ENCODE measurements at places on chromosomes 5 and 9.

- no peak for DNase-seq
Observed at GRCh38 chr9:137984520-137985257, 107.1 kb downstream of the CACNA1B start.

GRCh38 chr5:65882278-65882677 lies 44.1 kb upstream of the ERBIN start:
- no peak for DNase-seq

- no peak for DNase-seq
Observed at GRCh38 chr5:132455614-132456115, 34.9 kb downstream of the IRF1 start.

DNA sequence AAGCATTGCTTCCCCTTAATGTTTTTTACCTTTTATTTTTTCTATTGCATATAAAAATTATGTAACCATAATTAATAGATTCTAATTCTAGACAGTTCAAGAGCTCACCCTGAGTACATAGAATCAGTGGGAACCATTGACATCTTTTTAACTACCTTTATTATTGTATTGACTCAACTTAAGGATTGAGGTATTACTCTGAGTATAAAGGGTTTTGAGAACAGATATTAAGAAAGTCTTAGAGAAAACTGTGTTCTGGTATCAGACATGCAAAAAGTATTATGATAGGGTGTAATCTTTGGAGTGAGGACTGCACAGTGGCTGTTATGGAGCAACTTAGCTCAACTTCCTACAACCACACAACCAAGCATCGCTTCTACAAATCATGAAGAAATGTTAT lies 8.9 kb downstream of the SPEF2 start:
- no peak for DNase-seq

- DNase-seq: no peak
Observed at GRCh38 chr5:168802337-168802736, 223.2 kb upstream of the PANK3 start.

GRCh38 chr9:110429453-110429852 lies 91.8 kb upstream of the TXNDC8 start:
- DNase-seq: no peak

DNA sequence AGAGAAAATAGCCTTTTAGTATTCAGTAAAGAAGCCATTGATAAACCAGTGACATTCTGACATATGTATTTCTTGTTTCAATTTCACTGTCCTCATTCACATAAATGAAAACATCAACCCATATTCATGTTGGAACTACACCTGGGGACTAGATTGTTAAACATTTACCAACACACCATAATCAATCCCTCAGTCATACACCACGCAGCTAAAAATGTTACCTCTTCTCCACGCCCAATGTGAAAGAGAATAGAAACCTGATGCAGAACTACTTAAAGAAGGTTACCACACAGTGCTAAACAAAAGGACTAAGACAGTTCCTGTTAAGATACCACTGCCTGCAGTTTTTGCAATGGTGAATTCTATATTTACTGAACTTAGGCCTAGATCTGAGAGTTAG lies 518.9 kb downstream of the PRELID2 start:
- DNase-seq: no peak

GRCh38 chr9:72856972-72857623 lies 95.8 kb downstream of the ALDH1A1 start:
- no peak for DNase-seq

- no peak for DNase-seq
Observed at GRCh38 chr9:133352635-133353340, 3.5 kb downstream of the SURF1 start.

DNA sequence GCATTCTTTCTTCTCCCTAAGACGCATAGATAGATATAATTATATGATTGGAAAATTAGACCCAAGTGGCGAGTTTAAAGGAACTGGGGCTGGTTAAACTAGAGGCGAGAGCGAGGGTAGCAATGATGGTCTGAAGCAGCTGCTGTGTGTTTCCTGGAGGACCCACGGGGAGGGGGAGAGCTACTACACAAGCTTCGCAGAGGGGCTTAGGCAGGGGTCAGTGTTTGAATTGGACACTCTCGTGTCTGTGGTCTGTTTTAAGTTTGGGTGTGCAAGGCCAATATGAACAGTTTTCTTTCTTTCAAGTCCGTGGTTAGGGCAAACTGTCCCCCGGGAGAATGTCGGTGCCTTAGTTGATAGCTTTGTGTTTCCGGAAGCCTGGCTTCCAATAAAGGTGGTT lies 43.1 kb downstream of the PDZD2 start:
- DNase-seq: no peak

GRCh38 chr9:23088932-23089364 lies 642.3 kb downstream of the DMRTA1 start:
- no peak for DNase-seq

DNA sequence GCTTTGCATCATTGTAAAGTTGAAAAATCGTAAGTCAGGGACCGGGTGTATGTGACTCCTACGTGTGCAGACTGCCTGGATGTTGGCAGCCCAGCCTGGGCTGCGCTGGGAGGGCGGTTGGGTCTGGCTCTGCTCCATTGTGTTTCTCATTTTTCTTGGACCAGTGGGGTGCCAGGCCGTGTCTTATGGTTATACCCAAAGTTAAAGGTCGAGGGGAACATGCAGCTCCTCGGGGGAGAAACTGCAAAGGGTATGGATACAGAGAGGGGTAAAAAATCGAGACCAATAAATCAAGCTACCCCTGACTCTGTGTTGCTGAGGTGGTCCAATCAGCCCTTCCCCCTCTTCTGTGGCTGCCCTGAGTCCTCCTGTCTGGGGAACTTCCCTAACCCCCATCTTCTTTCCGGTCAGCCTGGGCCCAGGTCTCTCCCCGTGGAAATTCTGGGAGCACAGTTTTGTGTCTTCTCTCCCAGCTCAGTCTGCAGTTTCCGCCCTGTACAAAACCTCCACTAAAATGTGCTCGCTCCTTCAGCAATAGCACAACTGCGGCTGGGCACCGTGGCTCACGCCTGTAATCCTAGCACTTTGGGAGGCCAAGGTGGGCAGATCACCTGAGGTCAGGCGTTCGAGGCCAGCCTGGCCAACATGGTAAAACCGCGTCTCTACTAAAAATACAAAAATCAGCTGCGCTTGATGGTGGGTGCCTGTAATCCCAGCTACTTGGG lies 34.1 kb upstream of the UNC5A start:
- DNase-seq: no peak

- peak; percentile 12 for DNase-seq
Observed at GRCh38 chr5:116068028-116068632, 16.7 kb upstream of the COMMD10 start.

GRCh38 chr5:102782217-102782872 lies 27.2 kb downstream of the PAM start:
- no peak for DNase-seq

- DNase-seq: peak; percentile 38
Observed at GRCh38 chr9:133370685-133371084, 5.2 kb downstream of the SURF4 start.

DNA sequence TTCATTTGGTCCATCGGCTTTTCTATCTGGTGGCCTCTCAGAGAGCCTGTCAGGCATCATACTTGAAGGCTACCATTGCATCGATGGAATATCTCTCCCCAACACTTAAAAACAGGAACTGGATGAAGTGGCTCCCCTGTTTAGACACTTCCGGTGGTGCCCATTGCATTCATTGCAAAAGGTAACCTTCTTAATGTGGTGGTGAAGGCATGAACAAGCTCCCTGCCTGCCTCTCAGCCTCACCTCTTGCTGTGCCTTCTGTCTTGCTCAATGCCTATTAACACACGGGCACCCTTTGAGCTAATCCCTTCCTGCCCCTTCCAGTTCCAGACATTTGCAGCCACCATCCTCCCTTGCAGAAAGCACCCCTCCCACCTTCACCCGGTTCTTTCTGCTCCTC lies 233.1 kb upstream of the MSX2 start:
- no peak for DNase-seq

DNA sequence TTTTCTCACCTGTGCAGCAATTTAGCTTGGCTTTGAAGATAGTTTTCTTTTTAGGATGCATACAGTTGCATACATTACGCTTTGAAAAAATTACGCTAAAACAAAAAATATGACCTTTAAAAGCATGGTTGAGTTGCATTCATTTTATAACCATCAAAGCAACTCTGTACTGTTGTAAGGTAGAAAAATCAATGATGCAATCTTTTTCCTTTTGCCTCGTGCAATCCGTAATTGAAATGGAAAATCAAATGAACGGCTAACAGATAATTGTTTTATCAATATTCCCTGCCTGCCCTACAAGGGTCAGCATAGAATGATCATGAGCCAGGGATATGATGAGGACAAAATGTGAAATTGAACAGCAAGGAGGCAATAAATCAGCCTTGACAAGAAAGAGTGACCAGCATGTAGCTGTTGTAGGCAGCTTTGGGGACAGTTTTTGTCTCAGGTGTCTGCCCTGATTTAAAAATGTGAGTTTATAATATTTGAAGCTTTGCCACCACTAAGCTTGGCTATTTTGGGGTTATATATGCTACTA lies 98.2 kb downstream of the PBX3 start:
- no peak for DNase-seq

GRCh38 chr5:135880801-135881200 lies 14.8 kb downstream of the IL9 start:
- DNase-seq: no peak

GRCh38 chr5:41482715-41483114 lies 27.7 kb downstream of the PLCXD3 start:
- no peak for DNase-seq

GRCh38 chr5:169160405-169160901 lies 140.5 kb downstream of the SLIT3 start:
- DNase-seq: no peak

- DNase-seq: no peak
Observed at GRCh38 chr5:154390746-154391359, 54.9 kb upstream of the SAP30L start.

- no peak for DNase-seq
Observed at GRCh38 chr9:133914442-133915342, 77.4 kb downstream of the VAV2 start.

DNA sequence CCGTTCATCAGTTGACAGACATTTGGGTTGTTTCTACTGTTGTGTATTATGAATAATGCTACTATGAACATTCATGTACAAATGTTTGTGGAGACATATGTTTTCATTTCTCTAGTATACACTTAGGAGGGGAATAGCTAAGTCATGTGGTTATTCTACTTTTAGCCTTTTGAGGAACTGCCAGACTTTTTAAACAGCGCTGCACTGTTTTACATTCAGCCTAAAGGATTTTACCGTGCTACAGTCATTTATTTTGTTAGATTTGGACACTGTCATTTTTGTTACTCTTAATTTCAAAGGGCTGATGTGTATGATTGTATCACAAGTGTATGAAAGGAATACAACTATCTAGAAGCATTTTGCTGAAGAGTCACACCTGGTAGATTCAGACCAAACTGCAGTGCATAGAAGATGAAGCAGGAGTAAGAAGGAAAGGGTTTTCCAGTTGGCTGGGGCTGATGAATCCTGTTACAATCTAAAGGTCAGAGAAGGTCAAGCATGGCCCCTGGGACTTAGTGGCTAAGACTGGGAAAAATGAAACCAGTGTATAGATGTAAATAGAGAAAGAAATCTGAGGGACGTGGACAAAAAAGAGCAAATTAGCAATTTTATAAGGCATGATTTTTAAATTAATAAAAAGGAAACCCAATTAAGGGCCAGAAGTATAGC lies 509.7 kb downstream of the PSAT1 start:
- no peak for DNase-seq
